ENCODE measurements at places on chromosomes 12 and 14. TPM values are rescaled to one million over a fixed set of nuclear protein-coding genes. Genes with fewer than 3 reads are reported as not detected.

CLEC1B gene
- polyA plus RNA-seq, result 2.0 TPM

WIF1 gene
- 2.5 TPM for polyA plus RNA-seq

RTL1 gene
- polyA plus RNA-seq, result 0.08 TPM

UBR7 gene
- polyA plus RNA-seq, result 43.1 TPM

ZFHX2 gene
- polyA plus RNA-seq, result 7.1 TPM

SMCO3 gene
- 2.9 TPM for polyA plus RNA-seq

EXOC3L4 gene
- polyA plus RNA-seq, result 2.6 TPM

LBHD2 gene
- polyA plus RNA-seq, result not detected

ACVRL1 gene
- polyA plus RNA-seq, result 41.5 TPM

PRICKLE1 gene
- 47.8 TPM for polyA plus RNA-seq

PLCZ1 gene
- polyA plus RNA-seq, result 1.2 TPM

HOTAIR gene
- polyA plus RNA-seq, result 2.2 TPM

- no peak for DNase-seq
Observed at GRCh38 chr12:45183246-45183645, 32.6 kb upstream of the ANO6 start.

DNA sequence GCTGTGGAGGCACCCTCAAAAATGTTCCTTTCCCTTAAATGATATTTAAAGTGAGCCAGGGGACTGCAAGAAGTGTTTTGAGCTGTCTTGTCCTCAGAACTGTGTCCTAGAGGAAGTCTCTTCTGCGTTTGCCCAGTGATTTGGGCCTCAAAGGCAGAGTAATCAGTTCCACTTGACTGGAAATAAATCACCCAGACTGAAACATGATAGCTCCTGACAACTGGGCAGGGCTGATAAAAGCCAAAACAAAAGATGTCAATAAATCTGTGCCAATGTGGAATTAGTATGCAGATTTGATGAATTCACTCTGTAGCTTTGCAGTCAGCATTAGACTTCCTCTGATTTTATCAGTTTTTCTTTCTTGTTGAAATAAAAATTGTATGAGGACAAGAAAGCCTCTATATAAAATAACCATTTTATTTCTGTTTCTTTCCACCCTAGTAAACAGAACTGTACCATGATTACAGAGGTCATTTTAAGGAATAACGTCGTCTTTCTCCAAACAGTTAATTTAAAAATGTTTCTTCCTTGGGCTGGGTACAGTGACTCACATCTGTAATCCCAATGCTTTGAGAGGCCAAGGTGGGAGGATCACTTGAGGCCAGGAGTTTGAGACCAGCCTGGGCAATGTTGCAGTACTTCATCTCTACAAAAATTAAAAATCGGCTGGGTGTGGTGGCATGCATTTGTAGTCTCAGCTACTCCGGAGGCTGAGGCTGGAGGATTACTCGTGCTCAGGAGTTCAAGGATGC is 180.8 kb downstream of the ERC1 start:
- peak; percentile 51 for DNase-seq

DNA sequence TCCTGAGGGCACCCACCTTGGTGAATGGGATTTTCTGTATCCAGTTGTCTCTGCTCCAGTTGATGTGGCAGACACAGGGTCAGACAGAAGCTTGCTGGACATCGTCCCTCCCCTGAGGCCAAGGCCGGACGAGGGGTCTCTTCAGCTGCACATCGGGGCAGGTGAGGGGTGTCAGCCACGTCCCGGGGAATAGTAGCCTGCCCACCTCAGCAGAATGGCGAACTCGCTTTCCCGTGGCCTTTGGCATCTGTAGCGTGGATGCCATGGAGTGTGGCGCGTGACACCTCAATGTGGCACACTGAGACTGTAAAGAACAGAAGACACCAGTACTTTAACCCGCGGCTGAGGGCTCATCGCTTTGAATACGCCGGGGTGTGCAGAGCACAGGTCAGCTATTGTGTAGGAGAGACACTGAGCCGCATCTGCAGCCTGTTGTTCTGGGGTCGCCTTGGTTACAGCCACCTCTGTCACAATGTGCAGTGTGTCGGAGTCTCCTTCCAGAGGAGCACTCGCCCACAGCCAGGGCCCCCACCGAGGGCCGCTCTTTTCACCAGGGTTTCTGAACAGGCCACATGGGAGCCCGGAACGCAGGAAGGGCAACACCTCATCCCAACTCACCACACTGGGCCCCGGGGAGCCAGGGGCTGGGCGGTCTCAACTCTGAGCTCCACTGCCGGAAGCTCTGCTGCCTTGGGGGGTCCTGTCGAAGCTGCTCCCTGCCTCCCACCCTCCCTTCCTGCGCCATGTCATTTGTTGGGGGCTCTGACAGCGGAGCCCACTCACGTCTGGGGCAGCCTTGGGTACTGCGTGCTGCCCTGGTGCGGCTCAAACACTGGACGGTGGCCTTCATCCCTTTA is 77.0 kb downstream of the ADGRD1 start:
- DNase-seq, result no peak

- DNase-seq, result no peak
Observed at GRCh38 chr14:57735276-57735675, 130.6 kb downstream of the SLC35F4 start.

DNA sequence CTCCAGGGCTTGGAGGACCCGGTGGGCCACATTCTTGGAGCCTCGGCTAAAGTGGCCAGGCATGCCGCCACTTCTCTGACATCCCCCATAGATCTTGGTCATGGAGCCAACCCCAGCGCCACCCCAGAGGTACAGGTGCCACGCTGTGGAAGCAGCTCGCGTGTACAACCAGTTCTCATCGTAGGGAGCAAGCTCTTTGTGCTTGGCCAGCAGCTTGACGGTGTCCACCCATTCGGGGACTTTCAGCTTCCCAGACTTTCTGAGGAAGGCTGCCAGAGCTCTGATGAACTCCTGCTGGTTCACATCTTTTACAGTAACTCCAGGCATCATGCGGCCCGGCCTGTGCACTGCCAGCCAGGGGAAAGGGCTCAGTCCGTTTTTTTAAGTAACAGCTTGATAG is 29.3 kb upstream of the EAPP start:
- no peak for DNase-seq

DNA sequence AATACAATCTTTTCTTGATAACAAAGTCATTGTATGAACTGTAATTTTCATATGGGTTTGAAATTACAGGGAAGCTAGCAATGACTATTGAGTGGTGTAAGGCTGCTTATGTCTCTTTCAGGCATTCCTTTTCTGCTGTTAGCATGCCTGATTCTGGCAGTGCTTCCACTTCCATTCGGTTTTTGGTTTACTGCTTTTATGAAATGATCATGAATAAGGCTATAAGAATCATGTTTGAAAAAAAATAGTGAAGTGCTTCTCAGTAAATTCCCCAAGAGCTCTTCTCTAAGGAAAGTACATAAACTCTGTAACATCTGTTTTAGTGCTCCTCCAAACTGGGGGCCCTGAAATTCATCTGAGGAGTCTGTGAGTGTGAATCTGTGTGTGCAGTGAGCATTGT is 434.0 kb upstream of the RGS6 start:
- DNase-seq, result no peak

- DNase-seq, result peak; percentile 7
Observed at GRCh38 chr12:25384893-25385248, 134.1 kb upstream of the KRAS start.

GRCh38 chr14:106518054-106518943 is 991.9 kb downstream of the TMEM121 start:
- no peak for DNase-seq

GRCh38 chr14:23694085-23694948 is 58.2 kb downstream of the DHRS2 start:
- DNase-seq, result no peak

GRCh38 chr12:46382408-46382963 is 9.9 kb upstream of the SLC38A2 start:
- DNase-seq, result no peak

DNA sequence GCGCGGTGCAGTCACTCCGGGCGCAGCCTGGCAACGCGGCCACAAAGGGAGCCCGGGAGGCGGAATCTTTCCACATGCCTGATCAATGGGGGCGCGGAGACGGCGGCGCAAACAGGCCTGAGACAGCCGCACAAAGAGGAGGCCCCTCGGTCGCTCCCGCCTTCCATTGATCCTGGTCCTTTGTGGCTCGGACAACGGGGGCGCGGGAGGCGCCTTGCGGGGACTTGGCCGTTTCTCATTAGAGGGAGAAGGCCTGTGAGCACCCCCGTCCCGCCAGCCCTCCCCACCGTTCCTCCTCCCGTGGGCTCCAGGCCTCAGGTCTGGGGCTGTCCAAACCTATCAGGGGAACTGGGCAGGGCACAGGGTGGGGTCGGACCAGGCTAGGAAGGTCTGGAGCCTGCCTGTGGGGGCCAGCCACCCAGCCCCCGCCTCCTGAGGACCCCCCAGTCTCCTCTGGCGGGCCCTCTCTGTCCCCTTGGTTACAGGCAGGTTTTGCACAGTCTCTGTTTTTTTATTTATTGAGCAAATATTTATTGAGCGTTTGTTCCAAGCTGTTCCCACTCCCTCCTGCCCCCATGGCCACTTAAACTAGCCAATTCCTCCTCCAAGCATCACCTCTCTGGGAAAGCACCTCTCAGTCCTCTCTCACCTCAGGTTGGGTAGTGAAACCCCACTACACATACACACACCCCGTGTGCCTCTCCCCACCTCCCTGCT is 29.0 kb upstream of the MSI1 start:
- DNase-seq, result no peak

GRCh38 chr14:104230119-104230815 is 91.9 kb downstream of the KIF26A start:
- no peak for DNase-seq

- DNase-seq, result no peak
Observed at GRCh38 chr12:109239691-109240090, 69.4 kb downstream of the FOXN4 start.

GRCh38 chr12:111408686-111409402 is 3.1 kb downstream of the SH2B3 start:
- no peak for DNase-seq

DNA sequence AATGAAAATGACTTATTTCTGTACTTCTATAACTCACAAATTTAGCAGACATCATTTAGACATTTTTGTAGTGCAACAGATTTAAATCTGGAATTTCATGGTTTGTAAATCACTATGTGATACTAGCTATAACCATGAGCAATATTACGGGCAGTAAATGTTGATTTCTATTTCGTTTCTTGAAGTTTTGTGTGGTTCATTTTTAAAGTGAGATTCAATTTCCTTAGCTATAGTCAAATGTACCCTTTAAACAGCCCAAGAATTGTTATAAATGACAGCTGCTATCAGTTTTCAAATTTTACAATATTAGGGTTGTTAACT is 30.2 kb downstream of the NUDT4 start:
- no peak for DNase-seq

DNA sequence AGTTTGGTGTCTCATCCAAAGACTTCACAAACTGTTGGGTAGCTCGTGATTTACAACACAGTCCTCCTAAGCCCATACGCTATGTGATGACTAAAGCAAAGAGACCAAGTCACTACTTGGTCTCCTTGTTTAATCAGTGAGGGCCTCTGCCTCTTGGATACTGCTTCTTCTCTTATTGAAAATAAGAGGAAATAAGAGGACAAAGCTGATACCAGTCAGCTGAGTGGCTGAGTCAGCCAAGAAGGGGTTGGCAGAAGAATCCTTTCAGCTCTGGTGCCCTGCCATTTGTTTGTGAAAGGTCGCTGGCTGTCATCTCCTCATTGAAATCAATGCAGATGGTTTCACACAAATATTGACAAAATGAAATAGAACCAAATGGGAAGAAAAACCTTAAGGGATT is 67.5 kb upstream of the SLC35F4 start:
- no peak for DNase-seq

DNA sequence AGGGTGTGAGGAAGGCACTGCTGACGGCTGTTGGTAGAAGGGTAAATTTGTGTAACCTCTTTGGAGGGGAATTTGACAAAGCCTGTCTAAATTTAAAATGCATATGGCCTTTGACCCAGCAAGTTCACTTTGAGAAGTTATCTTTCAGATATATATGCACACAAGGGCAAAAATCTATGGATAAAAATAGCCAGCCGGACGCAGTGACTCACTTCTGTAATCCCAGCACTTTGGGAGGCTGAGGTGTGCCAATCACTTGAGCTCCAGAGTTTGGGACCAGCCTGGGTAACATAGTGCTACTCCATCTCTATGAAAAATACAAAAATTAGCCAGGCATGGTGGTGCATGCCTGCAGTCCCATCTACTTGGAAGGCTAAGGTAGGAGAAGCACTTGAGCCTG is 13.4 kb downstream of the UBC start:
- DNase-seq, result no peak

GRCh38 chr14:105944632-105945610 is 418.5 kb downstream of the TMEM121 start:
- DNase-seq, result no peak

DNA sequence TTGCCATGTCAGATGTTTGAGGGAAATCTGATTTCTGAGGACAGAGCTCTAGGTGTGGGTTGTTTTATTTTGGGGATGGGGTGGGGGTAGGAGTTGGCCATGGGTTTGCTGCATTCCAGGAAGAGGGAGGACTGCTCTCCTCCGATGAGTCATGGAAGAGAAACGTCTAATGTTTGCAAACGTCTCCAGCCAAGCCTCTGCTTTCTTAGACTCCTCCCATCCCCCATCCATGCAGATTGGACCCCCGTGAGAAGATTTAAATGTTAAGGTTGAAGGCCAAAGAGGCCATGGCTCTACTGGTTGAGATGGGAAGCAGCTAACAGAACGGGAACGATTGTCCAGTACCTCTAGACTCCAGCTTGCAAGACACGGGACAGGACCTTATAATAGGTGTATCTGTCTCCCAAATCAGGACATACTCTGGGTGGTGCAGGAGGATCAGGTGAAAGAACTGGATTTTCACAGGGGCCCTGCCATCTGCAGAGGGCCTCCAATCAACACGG is 11.4 kb upstream of the ATP2A2 start:
- DNase-seq, result no peak

- DNase-seq, result no peak
Observed at GRCh38 chr14:33542338-33543287, 408.3 kb downstream of the EGLN3 start.

GRCh38 chr14:98633380-98633779 is 638.6 kb downstream of the BCL11B start:
- peak; percentile 5 for DNase-seq

- no peak for DNase-seq
Observed at GRCh38 chr14:27056586-27056985, 458.8 kb upstream of the NOVA1 start.

- DNase-seq, result no peak
Observed at GRCh38 chr12:96171905-96172304, 22.3 kb upstream of the ELK3 start.

DNA sequence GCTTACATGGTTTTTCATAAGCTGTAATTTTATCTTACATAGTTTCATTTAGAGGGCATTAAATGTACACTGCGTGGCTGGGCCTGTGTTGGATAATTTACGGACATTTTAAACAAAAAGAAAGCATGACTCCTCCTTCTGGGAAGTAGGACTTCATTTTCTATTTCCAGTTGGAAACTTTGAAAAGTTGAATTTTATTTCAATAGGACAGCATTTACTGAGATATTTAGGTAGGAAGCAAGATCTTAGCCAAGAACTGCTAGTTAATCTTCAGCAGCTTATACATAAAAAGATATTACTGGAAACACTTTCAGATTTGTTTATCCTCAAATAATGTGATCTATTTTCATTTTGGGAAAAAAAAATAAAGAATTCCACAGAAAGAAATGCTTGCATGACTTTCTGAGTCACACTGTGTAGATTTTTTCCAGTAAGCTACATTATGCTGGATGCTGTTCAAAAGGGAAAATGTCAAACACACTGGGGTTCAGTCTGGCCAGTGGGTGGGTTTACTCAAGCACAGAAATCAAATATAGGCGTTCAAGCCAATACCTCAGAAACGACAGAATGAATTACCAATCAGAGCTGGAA is 239.4 kb upstream of the KRR1 start:
- DNase-seq, result no peak

- peak; percentile 26 for DNase-seq
Observed at GRCh38 chr14:45084946-45085346, 1.0 kb downstream of the PRPF39 start.
